D341Med (cell line): ENCODE measurements at places on chromosomes 2 and 18.

DNA sequence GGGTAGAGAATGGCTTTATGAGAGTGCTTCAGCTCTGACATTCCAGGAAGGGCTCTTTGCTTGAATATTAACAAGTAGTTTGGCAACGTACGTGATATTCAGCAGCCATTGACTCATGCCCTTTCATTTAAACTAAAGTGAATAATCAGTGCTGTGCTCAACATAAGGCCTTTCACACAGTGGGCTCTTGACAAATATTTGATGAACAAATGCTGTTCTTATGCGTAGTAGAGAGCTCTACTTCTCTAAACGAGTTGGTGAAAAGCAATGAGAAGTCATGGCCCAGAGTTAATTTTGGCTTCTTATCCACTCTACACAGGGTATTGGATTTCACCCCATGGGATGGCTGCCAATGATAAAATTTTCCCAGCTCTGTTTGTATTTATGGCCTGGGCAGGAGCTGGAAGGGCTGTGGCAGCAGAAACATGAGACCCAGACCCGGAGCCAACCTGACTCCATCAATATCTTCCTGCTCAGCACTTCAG lies 338.9 kb downstream of the CCDC85A start:
- DNase-seq: no peak

GRCh38 chr2:213238753-213239495 lies 45.3 kb upstream of the SPAG16 start:
- no peak for DNase-seq

DNA sequence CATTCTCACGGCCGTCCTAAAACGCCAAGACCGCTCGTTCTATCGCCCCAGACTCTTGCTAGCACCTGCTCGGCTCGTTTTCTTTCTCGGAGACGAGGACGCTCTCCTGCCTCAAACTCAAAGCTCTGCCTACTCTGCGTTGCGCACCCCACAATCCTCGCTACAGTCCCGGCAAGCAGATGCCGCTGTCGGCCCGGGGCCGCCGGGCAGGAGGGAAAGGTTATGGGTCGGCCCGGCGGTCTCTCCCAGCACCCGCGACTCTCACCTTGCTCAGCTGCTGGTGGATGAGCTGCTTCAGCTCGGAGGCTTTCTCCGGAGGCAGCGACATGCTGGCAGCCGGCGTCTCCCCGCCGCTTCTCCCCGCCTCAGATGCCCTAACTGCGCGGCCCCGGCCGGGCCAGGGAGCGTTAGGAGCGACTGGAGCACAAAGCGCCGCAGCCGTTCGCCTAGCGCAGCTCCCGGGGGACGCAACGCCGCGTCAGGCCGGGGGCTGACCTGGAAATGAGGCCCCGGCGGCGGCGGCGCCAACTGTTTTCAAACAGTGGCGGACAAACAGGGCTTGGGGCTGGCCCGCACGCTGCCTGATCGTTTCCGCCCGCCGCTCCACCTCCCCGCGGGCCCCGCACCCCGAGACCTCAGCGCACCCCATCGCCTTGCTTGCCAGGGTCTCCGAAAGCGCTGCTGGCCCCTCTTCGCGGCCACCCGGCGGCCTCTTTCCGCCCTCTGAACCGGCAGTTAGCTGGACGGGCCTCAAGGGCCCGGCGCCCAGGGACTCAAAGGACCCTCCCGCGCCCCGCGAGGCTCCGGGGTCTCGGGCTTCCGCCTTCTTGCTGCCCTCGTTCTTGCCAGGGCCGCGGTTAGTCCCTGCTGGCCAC lies at the start of the genes CEP76 and PSMG2:
Gene CEP76, minus strand, starts transcription at position 503 of the 875 bp plus-strand sequence. Its CDS starts 175 bp downstream, at position 328.
Gene PSMG2, plus strand, starts transcription at position 822 of the 875 bp plus-strand sequence. CDS start 66 bp downstream, outside the sequence.
- DNase-seq: peak; percentile 99

GRCh38 chr2:216243026-216243425 lies 129.3 kb downstream of the MARCHF4 start:
- no peak for DNase-seq

GRCh38 chr2:33166287-33166881 lies 219.6 kb downstream of the LTBP1 start:
- no peak for DNase-seq

DNA sequence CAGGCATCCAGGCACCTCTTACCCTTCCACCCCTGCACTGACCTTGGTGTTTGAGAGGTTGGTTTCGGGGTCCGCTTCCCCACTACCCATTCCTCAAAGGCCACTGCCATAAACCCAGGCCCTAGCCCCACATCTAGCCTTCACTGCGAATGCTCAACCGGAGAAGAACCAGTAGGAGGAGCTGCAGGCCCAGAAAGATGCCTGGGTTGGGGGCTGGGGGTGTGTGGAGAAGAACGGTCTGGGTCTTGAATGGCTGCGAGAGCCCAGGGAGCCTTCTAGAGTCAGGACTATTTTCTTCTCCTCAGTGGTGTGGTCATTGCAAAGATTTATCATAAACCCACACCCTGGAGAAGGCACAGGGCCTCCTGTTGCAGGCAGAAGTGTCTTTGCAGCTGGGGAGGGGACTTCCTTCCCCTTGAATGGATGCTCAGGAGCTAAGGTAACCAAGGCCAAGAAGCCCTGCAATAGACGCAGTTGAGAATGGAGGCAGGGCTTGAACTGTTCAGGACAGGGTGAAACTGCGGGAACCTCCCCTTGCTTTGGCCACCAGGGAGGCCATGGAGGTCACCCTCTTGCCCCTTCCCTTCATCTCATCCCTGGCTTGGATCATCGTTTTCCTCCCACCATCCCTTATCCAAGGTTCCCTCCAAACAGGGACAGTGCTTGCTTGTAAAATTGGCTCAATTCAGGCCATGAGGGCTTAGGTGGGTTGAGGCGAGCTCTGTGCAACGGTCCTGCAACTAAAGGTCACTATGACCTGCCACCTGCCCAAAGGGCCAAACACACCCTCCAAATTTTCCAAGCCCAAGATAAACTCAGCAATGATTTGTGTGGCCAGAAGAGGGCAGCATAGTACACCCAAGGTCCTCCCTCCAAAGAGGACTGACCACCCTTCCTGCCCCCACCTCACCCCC lies 20.9 kb downstream of the THNSL2 start:
- peak; percentile 68 for DNase-seq

GRCh38 chr2:239574434-239575156 lies 173.8 kb upstream of the HDAC4 start:
- DNase-seq: no peak

DNA sequence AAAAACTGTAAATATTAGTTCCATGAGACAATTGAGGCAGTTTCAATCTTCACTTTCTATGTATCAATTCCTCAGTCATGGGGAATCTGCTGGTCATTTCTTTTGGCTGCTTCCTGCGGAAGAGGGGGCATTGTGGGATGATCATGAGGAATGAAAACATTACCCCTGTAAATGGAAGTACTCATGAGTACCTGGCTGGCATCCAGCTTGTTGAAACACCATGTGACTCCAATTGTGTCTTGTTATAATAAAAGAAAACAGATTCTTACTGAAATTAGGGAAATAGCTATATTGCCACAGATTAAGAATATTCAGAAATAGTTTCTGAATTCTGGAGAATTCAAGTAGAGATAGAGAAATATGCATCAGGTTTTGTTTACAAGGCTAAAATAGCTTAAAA lies 41.6 kb upstream of the GPR39 start:
- no peak for DNase-seq

DNA sequence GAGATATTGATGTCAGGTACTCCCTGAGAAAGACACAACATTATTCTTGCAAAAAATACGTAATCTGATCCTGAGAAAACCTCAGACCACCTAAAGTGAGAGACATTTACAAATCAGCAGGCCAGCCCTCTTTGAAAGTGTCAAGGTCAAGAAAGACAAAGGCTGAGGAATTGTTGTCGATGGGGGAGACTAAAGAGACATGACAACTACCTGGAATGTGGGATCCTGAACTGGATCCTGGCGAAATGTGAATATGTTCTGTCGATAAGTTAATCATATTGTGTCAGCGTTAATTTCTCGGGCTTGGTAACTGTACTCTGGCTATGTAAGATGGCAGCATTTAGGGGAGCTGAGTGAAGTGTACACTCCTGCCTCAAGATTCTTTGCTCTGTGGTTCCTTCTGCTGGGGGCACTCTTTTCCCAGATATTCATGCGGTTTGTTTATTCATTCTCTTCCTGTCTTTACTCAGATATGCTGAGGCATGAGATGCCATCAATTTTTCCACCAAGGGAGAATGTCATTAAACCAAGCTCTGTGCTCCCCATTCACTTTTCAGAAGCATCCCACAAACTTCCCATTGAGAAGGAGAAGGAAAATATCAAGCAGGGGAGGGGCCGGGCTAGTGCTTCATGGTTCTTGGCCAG lies 154.9 kb downstream of the CAPN13 start:
- no peak for DNase-seq

- no peak for DNase-seq
Observed at GRCh38 chr18:23158058-23158457, 22.8 kb downstream of the CABLES1 start.

DNA sequence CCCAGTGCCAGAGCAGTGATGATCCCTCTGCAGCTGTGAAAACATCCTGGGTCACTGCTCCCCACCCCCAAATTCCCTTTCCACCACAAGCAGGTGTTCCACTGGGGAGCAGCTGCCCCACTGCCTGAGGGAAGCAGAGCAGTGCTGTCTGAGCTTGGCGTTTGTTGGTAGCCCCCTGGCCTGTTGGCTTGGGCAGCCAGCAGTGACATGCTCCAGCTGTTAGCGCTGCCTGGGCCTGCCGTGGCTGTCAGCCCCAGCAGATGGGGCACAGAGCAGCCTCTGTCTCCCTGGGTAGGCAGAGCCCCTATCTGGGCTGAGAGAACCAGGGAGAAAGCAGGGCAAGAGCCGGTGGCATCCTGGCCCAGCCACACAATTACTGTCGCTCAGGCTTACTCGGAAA lies 247.7 kb downstream of the GLI2 start:
- no peak for DNase-seq

- peak; percentile 81 for DNase-seq
Observed at GRCh38 chr18:58095222-58095621, 51.2 kb downstream of the NEDD4L start.

- DNase-seq: no peak
Observed at GRCh38 chr2:36097022-36097421, 258.6 kb upstream of the CRIM1 start.

- no peak for DNase-seq
Observed at GRCh38 chr2:169285531-169286235, 76.7 kb downstream of the LRP2 start.

DNA sequence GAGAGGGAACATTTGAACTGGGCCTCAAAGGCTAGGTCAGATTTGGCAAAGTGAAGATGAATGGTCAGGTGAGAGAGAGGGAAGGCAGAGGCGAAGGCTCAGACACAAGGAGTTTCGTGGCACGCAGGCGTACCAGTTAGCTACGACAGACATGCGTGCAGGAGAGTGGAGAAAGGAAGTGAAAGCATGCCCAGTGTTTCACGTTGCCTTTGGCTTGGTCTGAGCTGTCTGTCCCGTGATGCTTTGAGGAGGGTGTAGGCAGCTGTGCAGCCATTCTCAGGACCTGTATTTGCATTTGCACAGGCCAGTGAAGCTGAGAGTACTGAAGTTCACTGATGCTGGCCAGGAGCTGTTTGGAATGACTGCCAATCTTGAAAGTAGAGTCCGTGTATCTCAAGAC lies 69.5 kb downstream of the HNRNPLL start:
- no peak for DNase-seq

- no peak for DNase-seq
Observed at GRCh38 chr2:205483095-205483494, 199.2 kb upstream of the NRP2 start.

DNA sequence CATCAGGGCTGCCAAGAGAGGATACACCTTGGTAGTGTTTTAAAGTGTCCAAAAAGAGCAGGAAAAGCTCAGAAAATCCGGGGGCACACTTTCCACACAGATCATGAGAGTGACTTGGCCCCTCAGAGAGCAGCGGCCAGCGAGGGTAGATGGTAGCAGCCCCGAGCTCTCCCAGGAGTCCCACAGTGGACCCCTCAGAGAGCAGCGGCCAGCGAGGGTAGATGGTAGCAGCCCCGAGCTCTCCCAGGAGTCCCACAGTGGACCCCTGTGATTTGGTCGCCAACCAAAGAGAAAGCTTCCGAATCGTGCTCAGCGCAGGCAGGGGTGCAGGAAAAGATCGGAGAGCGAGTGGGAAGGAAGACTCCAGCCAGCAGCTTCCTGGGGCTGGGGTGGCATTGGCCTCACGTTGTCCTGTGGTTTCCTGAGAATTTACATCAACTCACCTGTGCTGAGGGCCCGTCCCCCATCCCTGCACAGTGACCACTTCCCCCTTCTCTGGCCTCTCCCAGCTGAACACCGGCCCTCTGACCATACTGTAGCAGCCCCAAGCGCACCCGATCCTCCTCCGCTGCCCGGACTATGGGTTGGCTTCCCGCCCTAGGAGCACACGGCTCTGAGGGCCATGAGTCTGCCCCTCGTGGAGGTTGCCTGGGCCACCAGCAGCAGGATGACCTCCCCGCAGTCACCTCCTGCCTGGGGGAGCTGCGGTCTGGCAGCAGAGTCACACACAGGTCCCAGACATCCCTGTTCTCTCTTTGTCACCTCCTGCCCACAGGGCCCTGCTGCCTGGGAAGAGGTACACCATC lies 33.7 kb downstream of the MTERF4 start:
- no peak for DNase-seq

DNA sequence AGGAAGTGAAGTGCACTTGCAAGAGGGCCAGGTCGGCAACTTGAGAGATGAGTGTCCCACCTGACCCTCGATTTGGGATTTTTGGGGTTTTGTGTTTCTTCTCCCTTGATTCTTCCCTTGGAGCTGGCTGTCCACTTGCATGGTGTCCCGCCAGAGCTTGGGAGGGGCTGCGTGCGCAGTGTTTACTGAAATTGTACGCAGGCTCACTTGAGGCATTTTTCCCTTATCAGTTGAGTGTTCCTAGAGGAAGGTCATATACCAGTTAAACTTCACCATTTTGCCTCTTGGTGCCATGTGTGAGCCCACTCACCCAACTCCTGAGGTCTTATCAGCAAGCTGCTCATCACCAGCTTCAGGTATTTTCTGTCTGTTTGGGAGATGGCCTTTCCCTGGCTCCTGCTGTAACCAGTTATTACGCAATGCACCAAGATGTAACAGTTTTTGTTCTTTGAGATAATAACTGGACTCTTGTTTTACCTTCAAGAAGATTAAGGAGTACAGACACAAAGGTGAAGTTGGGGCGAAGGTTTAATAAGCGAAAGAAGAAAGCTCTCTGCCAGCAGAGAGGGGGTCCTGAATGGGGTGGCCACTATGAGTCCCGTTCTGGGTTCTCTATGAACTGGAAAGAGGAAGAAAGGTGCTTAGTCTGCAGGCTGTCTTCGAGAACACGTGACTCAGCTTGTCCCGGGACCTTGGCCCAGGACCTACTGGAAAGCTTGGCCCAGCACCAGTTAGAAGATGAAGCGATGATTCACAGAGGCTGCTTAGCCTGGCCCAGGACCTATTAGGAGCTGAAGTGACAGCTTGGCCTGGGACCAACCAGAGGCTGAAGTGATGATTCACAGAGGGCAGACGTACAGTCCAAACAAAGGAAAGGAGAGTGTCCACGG lies 21.5 kb upstream of the TXNL4A start:
- DNase-seq: no peak
